ENCODE measurements at places on chromosomes 2 and 18. TPM values are rescaled to one million over a fixed set of nuclear protein-coding genes. Genes with fewer than 3 reads are reported as not detected.

DNA sequence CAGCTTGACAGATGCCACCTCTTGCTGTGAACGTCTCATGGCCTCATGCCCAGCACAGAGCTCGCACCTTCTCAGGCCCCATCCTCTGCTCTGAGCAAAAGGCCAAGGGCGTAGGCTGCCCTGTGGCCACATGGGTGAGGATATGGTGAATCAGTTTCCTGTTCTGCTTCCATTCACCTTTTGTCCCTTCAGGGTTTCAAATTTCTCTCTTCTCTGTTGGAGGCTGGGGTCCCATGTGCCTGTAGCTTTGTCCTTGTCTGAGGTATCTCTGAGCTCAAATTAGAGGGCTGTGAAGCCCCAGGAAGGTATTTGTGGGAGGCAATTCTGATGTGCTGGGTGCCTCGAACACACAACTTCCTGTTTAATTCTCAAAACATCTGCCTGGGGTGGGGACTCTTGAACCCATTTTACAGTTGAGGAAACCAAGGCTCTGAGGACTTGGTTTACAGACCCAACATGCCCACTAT, 29.0 kb downstream of the ZAP70 start:
- H3K4me1 ChIP-seq: no peaks in the 10 kb centered on the region
- H3K27ac ChIP-seq: no peak overlapping the region
- H3K4me3 ChIP-seq: no peak overlapping the region
- no peaks in the 10 kb centered on the region for H3K27me3 ChIP-seq

The SPP2 gene
- total RNA-seq: not detected

The TUBB8B gene
- not detected for total RNA-seq

The CYTIP gene
- 1.7 TPM for total RNA-seq

DNA sequence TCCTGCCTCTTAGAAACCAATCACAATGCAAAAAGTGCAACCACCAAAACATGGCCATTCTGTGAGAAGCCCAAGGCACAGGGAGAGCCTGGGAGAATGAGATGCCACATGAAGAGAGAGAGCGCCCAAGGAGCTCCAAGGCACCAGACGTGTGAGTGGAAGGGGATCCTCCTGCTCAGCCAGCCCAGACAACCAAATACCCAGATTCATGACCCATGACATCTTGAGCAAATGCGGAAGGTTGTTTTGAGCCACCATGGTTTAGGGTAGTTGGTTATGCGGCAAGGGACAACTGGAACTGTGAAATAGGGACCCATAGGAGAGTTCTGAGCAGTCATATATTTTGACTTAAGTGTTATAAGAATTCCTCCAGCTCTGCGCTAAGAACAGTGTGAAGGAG, 7.0 kb downstream of the AFF3 start:
- H3K27ac ChIP-seq: no peak overlapping the region
- no peaks in the 10 kb centered on the region for H3K36me3 ChIP-seq
- H3K27me3 ChIP-seq: no peaks in the 10 kb centered on the region
- H3K4me3 ChIP-seq: no peak overlapping the region

DNA sequence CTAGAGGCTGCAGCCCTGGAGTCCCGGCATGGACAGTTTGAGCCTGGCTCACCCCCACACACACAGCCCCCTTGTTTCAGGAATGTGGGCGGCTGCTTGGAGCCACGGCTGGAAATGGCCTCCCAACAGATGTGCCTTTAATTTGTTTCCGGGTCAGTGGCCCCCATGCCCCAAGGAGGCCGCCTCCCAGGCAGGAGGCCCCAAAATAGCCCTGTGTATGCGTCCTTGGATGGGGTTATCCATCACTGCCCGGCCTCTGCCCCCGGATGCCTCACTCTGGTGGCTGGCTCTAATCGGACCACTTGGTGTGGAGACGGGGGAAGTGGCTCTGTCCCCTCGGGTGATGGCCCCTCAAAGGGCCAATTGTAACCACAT, 151.9 kb upstream of the MYCN start:
- no peak overlapping the region for H3K4me3 ChIP-seq
- H3K27me3 ChIP-seq: peaks cover 10% of the 10 kb centered on the region
- peaks cover 3% of the 10 kb centered on the region for H3K4me1 ChIP-seq
- H3K36me3 ChIP-seq: no peaks in the 10 kb centered on the region
- no peak overlapping the region for H3K27ac ChIP-seq

DNA sequence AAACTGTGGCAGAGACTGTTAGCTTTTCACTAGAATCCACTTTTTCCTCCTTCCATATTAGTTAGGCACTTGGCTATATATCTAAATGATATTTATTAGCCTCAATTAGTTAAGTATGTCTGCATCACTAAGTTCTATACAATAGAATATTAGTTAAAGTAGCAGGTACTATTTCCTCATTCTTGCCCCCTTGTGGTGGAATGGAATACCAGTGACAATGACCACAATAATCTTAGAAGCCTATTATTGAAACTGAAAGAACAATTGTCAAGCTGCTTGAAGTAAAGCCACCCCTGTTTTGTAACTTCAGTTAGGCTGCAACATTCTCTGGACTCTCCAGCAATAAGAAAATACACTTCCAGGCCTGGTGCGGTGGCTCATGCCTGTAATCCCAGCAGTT, 476.3 kb upstream of the VWC2L start:
- H3K36me3 ChIP-seq: no peaks in the 10 kb centered on the region
- H3K27ac ChIP-seq: no peak overlapping the region
- H3K4me1 ChIP-seq: no peaks in the 10 kb centered on the region
- no peaks in the 10 kb centered on the region for H3K27me3 ChIP-seq
- DNase-seq: no peak

DNA sequence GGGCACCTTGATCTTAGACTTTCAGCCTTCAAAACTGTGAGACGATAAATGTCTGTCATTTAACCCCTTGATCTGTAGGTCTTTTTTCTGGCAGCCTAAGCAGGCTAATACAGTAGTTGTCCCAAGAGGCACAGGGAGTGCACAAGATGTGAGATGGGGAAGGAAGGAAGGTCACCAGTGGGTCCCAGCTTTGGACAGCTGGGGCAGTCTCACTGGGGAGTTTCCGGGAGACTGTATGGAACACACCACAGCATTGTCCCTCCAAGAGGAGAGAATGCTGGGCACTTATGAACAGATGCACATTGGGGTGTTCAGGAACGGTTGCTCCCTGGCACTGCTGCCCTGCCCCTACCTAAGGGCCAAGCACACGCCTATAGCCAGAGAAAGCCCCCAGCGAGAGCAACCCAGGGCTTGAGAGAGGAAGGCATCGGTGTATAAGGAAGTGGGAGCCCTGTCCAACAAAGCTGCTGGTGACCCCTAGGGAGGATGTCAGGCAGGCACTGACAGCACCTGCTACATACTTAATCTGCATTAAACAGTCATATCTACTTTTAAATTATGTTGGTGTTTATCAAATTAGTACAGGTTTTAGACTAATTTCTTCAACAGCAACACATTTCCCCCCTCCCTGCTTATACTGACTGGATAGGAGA, 11.6 kb upstream of the NCK2 start:
- H3K27ac ChIP-seq: no peak overlapping the region
- no peak for DNase-seq
- peaks cover 3% of the 10 kb centered on the region for H3K4me1 ChIP-seq
- H3K36me3 ChIP-seq: no peaks in the 10 kb centered on the region

- no peak overlapping the region for H3K27ac ChIP-seq
- peaks cover 49% of the 10 kb centered on the region for H3K36me3 ChIP-seq
- H3K4me1 ChIP-seq: no peaks in the 10 kb centered on the region
- no peak overlapping the region for H3K4me3 ChIP-seq
- H3K27me3 ChIP-seq: no peaks in the 10 kb centered on the region
- DNase-seq: no peak
These were observed 56.4 kb downstream of the NDUFA10 start for GRCh38 chr2:239968717-239969116.

- H3K4me3 ChIP-seq: no peak overlapping the region
- no peak overlapping the region for H3K27ac ChIP-seq
- H3K4me1 ChIP-seq: no peaks in the 10 kb centered on the region
- no peak for DNase-seq
- H3K27me3 ChIP-seq: no peaks in the 10 kb centered on the region
These were observed 34.8 kb downstream of the CACNB4 start for GRCh38 chr2:152064001-152064400.

- peaks cover 18% of the 10 kb centered on the region for H3K4me1 ChIP-seq
- no peaks in the 10 kb centered on the region for H3K36me3 ChIP-seq
- DNase-seq: no peak
- H3K27ac ChIP-seq: peak overlapping the region; percentile 60
- no peaks in the 10 kb centered on the region for H3K27me3 ChIP-seq
These were observed 382.1 kb downstream of the OSR1 start for GRCh38 chr2:18976168-18976961.

- H3K36me3 ChIP-seq: no peaks in the 10 kb centered on the region
- no peaks in the 10 kb centered on the region for H3K4me1 ChIP-seq
- no peak for DNase-seq
- H3K4me3 ChIP-seq: no peak overlapping the region
These were observed 133.3 kb downstream of the CAMKMT start for GRCh38 chr2:44495035-44495434.

The POTEI gene
- not detected for total RNA-seq

GRCh38 chr2:223566396-223566795, 35.8 kb downstream of the SCG2 start:
- no peak overlapping the region for H3K4me3 ChIP-seq
- H3K27ac ChIP-seq: no peak overlapping the region
- no peaks in the 10 kb centered on the region for H3K27me3 ChIP-seq

GRCh38 chr2:209973328-209973727, 29.1 kb upstream of the RPE start:
- no peak overlapping the region for H3K4me3 ChIP-seq
- no peaks in the 10 kb centered on the region for H3K27me3 ChIP-seq
- H3K4me1 ChIP-seq: no peaks in the 10 kb centered on the region
- H3K36me3 ChIP-seq: no peaks in the 10 kb centered on the region
- no peak overlapping the region for H3K27ac ChIP-seq

The COLEC11 gene
- total RNA-seq: 5.9 TPM

DNA sequence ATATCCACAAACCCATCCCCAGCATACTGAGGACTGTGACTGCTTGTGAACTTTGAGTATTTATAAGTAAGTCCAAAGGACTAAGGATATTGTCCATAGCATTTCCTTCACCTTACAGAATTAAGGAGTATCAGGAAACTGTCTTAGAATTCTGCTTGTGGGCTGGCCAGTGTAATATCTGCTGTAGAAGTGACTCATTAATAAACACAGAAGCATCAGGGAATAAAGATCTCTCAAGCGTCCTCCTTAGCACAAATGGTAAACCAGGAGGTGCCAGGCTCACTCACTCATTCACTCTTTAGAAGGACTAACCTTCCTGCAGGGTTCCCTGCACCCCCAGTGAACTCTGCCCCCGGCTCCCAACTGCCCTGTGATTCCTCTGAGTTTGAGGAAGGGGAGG, 31.0 kb downstream of the CCDC68 start:
- no peak overlapping the region for H3K27ac ChIP-seq
- no peak for DNase-seq
- no peaks in the 10 kb centered on the region for H3K36me3 ChIP-seq
- H3K4me3 ChIP-seq: no peak overlapping the region

All from heart right ventricle (tissue), 16 donors.